Progenitor cell of endocrine pancreas (in vitro differentiated cells): ENCODE measurements at places on chromosomes 1 and 21.

GRCh38 chr1:154866257-154867063, 3.6 kb downstream of the KCNN3 start:
- DNase-seq = no peak

DNA sequence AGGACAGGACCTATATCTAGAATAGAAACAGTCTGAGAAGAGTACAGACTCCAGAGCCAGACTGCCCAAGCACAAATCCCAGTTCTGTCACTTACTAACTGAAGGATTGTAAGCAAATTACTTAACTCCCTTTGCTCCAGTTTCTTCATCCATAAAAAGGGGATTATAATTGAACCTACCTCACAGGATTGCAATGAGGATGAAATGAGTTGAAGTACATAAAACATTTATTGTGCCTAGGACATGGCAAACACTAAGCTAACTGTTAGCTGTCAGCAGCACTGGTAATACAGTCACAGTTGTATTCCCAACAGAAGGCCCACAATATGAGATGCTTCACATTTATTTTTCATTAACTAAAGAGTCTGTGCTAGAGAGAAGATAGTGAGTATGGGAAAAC, 33.9 kb downstream of the MCOLN2 start:
- DNase-seq = no peak

DNA sequence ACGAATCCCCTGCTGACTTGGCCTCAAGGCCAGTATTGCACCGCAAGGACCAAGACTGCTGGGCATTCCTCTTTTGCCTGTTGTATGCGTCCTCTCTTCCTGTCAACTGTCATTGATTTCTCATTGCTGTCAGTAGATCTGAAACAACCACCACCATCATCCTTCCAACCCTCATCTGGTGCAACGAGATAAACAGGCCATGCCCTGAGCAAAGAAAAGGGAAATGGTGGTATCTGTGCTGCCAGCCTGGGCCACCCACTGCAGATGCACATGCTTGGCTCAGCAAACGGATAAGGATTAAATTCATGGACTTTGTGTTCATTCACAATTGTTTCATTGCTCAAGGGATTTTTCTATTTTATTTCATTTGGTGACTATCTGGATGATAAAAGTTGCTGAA, 13.6 kb downstream of the OXCT2 start:
- no peak for DNase-seq

- no peak for DNase-seq
Measured at GRCh38 chr1:6224718-6225117, 11.0 kb downstream of the ICMT start.

- DNase-seq = no peak
Measured at GRCh38 chr1:205878026-205878425, 28.1 kb upstream of the PM20D1 start.

- DNase-seq = no peak
Measured at GRCh38 chr21:15015622-15016471, 49.0 kb downstream of the NRIP1 start.
